ENCODE measurements at places on chromosomes 7 and 10.

GRCh38 chr10:113920875-113921274, 66.4 kb downstream of the NHLRC2 start:
- no peak for DNase-seq

GRCh38 chr7:55651057-55651456, 78.8 kb upstream of the VOPP1 start:
- no peak for DNase-seq

DNA sequence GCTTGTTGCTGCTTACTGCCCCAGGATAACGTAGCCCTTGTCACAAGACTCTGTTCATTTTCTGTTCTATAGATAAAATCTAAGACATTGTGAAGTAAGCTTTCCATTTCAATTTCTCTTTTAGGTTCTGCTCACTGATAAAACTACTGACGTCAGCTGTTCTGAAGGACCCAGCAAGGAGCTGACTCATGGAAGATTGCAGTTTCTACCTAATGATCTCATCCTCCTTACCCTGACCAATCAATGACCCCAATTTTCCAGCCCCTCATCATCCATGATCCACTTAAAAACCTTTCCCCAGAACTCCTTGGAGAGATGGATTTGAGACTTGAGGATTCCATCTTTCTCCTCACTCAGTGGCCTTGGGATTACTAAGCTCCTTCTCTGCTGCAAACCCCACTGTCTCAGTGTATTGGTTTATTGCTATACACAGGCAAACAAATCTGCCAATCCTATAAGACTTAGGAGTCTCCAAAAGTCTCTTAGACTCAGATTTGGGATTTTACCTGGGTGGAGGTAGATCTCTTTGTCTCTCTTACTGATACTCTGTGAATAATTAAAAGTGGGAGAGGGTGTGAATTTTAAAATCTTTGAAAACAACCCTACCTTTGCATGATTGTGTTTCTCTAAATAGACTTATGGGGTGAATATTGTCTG, 109.2 kb upstream of the TRIM24 start:
- no peak for DNase-seq

- DNase-seq, result no peak
Measured at GRCh38 chr7:40027545-40027944, 77.5 kb downstream of the CDK13 start.

DNA sequence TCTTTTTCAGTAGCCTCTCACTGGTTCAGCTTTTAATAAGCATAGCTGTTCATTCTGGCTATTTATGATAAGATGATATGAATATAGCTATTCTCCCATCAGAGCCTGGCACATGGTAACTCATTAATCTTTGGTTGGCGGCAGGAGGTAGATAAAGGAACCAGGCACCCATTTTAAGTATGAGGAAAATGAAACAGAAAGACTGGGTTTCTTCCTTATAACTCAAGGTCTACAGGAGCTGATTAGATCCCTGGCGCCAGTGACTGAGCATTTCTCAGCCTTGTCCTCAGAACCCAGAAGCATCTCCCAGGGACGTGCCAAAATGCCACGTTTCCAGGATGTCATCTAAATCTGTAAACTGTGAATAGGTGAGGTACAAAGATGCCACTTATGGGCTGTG, 141.9 kb downstream of the TCF7L2 start:
- DNase-seq, result no peak

DNA sequence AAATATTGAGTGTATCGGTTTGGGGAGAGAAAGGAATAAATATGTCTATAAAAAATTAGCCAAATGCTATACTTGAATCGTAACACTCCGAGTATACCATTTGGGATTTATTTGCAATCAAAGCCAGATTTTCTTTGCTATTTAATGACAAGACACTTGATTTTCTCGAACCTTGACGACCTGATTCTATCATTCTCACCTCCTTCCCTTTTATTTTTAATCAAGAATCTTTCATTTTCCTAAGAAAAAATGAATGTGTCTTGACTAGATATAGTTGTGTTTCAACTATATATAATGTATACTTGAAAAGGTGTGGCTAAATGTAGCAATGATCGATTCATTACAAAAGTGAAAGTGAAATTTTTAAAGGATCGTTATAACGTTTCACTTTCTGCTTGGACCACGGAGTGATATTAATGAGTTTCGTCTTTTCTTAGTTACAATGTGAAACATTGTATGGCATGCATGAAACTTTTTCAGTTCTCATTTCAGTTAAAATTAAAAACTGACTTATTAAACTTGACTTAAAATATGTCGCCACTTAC, 562 bp downstream of the NUB1 start:
- no peak for DNase-seq

DNA sequence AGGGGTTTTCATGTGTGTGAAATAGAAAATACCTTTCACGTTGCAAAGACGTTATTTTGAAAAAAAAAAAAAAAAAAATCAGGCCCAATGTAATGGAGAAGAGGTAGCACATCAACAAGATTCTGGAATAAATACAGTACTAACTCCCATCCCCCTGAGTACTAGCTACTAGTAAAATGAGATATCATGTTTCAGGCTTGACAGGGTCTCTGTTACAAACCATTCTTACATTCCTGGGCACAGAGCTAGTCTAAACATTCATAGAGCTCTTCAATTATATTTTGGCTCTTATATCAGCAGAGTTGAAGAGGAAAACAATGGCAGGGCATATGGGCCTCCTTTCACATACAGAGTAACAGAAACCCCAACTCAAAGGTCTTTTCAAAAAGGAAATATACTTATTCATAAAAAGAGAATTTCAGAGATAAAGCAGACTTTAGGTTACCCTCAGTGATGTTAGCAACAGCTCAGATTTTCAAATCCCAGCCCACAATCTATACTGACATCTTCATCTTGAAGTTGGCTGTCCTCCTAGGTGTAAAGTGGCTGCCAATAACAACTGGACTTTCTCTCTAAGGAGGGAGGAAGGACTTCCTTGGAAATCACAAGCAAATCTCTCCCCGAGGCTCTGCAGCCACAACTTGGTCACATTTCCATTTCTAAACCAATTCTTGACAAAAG, 18.6 kb downstream of the C7orf33 start:
- no peak for DNase-seq

GRCh38 chr7:118872568-118872967, 648.1 kb downstream of the ANKRD7 start:
- no peak for DNase-seq

- DNase-seq, result no peak
Measured at GRCh38 chr10:114353383-114353782, 50.9 kb downstream of the AFAP1L2 start.

GRCh38 chr7:90621125-90621746, 25.1 kb downstream of the CDK14 start:
- no peak for DNase-seq

DNA sequence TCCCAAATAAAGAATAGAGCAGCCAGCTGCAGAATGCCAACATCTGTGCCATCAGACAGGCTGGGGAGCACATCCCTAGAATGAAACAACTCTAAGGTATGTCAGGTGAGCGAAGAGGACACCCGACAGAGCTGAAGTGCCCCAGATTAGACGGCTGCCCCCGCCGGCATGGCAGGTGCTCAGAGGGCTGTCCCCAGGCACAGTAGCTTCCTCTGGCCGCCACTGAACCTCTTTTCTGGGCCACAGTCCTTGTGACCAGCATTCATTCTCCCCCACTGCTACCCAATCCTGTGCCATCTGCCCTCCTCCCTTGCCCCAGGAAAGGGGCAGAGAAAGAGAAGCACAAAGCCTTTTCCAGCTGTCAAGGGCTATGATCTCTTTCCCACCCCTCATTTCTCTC, 41.7 kb downstream of the RGS10 start:
- no peak for DNase-seq

- peak; percentile 9 for DNase-seq
Measured at GRCh38 chr7:2037301-2037807, 195.4 kb downstream of the MAD1L1 start.

- DNase-seq, result no peak
Measured at GRCh38 chr7:17558558-17559332, 260.3 kb downstream of the AHR start.

GRCh38 chr10:46234431-46235060, 52.3 kb upstream of the ANTXRL start:
- DNase-seq, result no peak

DNA sequence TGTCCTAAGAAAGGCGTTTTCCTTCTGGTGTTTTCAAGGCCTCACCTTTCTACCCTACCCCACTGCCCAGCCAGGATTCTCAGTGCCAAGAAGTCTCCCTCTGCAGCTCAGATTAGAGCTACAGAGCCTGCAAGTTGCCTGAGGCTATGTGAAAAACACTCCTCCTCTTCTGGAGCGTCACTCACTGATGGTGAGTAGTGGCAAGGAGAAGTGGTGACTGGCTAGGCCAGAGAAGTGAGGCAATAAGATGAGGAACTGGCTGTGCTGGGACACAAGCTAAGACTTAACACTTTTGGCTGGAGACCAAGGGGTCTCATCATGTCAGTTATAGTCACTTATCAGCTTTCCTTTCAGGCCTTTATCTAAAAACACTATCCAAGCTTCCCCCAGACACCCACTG, 86.7 kb upstream of the PRKAR2B start:
- DNase-seq, result no peak

DNA sequence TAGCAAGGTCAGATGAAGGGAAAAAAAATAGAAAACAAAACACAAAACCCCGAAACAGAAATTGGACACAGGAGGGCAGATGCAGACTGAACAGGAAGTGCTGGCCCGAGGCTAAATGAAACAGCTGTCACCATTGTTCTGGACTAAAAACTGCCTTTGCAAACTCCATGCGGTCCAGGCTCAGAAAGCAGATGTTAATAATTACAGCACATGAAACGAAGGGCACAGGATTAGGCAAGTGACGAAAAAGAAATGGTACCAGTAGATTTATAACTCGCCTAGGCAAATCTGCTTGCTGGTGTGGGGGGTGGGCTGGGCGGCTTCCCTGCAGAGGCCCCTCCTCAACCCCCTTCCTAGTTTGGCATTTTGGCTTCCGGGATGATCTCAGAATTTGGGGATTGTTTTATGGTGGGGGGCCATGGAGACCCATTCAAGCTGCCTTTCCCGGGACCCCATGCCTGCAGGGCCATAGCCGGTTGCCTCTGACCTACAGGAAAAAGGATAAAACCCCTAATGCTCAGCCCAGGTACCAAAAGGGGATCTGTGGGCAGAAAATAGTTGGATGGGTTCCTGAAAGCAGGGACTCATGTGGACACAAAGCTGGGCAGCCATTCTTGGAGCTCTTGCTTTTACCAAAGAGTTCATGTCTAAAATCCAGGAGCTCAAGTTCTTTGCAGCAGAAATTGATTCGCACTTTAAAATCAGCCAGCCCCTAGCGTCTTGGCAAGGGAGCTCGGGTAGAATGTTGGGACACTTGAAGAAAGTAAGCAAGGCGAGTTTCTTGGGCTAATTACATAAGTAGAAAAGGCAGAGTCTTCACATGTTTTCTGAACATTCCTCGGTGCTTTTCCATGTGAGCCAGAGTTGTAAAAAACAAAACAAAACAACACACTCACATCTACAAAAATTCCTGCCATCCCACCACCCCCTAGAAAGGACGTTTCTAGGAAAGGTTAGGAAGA, 39.0 kb upstream of the EMX2 start:
- no peak for DNase-seq

DNA sequence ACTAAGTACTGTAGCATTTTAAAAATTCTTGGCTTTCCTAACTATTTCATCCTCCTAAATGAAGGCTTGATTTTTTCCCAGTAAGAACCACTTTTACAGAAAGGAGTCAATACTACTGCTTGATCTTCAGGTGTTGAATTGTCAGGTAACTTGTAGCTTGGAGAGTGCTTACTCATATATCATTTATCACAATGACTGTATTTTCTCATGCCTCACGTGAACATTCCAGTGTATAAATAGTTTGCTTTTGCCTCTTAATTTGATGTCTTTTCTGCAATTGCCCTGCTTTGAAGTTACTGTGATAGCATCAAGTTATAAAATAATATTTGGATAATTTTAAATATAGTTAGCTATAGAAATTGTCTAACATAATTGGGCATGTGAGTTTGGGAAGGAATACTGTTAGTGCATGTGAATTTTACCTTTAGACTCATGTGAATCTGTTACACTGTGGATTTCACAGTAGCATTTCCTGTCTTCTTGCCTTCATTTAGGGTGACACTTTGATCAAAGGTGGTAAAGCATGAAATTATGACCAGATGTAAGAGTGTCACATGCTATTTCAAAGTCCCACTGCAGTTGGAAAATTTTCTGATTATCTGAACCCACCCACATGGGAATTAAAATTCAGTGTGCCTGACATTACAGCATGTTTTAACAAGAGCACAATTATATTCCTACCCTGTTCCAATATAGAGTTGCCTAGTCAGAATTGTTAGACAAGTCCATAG, 962.8 kb downstream of the DNAJB9 start:
- no peak for DNase-seq

GRCh38 chr10:119297207-119297968, 90.0 kb downstream of the GRK5 start:
- no peak for DNase-seq

- DNase-seq, result no peak
Measured at GRCh38 chr7:25476863-25477499, 248.7 kb upstream of the NPVF start.

- no peak for DNase-seq
Measured at GRCh38 chr10:74079028-74079935, 71.3 kb downstream of the AP3M1 start.

DNA sequence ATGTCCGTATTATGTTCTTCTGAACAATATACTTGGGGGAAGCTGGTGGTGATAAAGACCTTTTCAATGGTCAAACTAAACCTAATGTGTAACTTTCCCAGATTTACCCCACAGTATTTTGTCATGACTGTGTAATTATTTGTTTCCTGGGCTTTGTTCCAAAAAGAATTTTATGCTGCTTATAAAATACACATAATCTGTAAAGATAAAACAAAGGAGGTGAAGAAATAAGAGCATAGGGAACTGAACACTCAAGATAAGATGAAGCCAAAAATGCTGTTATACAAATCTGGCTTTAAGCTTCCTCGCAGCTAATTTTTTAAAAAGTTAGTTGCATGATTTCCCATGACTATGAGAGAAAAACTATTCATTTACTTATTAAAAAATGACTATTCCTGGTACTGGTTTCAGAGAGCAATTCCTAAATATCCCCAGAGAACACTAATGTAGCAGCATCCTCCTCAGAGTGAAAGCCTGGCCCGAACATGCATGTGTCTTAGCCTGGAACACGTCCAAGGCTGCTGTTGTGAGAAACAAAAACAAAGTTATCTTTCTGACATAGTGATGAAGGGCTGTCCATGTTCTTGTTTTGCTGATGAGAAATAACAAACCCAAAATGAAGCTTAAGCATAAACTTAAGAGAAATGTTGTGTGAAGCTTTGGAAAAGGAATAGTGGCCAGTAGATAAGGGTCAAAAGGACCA, 33.9 kb downstream of the MALSU1 start:
- DNase-seq, result no peak

- no peak for DNase-seq
Measured at GRCh38 chr7:96416599-96416998, 94.7 kb upstream of the SLC25A13 start.

DNA sequence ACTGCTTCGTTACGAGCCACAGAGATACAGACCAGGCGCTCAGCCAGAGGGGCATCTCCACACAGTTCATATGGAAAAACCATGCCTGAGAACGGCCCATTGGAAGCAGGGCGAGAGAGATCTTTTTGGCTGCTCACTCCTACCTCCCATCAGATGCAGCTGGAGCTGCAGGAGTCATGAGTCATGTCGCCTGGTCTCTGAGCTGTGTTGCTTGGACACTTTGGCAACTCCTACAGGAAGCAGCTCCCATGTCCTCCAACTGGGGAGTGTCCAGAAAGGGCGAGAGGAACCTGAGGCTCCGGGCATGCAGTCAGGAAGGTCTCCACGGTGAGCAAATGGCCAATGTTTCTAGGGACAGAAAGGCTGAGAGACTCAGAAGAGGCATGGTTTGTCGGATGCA, 24.9 kb downstream of the INSIG1 start:
- no peak for DNase-seq
